ENCODE measurements at places on chromosomes 3 and 15.

- DNase-seq, result no peak
Observed at GRCh38 chr3:25747033-25747432, 36.2 kb downstream of the NGLY1 start.

- no peak for DNase-seq
Observed at GRCh38 chr3:12603969-12604368, 47.1 kb downstream of the MKRN2 start.

DNA sequence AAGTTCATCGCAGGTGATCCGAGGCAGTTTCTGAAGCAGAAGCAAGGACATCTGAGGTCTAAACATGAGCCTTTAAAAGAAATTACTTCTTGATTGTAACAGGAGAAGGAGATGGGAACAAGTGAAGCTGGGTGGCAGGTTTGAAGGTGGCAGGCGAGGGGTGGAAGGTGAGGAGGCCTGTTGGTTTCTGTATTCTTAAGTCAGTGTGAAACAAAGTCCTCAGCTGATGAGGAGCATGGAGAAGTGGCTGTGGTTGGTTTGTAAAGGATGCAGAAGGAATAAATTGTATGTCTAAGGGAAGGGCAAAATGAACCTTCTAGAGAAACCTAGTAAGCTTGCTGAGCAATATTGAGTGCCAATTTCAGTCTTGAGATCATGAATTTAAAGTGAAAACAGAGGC, 298.8 kb downstream of the CHST2 start:
- no peak for DNase-seq

DNA sequence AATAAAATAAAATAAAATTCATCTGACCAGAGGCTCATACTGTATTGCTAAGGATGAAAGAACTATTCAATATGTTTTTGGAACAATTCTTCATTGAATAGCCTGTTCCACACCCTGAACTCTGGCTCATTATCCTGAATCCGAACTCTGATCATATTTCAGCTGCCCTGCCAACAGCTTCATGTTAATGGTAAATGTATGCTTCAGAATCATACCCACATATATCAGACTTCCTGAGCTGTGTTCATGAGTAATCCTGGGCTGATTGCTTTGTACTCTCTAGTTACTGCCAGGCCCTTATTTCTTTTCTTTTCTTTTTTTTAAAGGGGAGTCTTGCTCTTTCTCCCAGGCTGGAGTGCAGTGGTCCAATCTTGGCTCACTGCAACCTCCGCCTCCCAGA, 11.8 kb downstream of the INO80 start:
- DNase-seq, result no peak

- DNase-seq, result no peak
Observed at GRCh38 chr3:142259359-142259758, 34.0 kb upstream of the GK5 start.

DNA sequence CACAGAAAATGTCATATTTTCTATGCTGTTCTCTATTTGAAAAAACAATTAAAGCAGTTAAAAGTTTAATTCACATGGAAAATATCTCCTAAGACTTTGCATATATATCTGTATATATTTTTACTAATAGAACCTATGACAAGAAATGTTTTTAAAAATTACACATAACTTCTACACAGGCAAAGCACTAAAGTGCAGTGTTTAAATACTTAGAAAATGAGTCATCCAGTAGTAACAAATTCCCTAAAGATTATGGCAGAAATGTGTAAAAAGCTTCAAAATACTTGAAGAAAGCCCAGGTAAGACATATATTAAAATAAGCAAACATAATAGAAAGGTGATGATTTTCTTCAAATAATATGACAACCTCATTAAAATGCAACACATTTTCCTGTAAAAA, 236.6 kb downstream of the TBC1D5 start:
- DNase-seq, result no peak

DNA sequence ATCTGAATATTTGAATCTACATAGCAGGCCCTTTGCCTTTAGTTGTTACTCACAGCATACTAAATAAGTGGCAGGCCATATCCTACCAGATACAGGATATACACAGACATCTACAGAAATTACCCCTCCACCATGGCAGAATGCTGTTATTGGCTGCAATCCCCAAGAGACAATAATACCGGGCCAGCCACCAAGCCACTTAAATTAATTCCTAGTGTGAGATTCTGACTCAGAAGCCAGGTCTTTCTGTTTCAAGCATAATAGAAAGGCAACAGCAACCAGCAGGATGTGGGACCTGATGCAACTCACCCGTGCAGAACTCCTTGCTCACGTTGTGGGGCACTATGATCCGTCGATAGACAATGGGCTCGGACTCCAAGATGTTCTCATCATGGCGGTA, 39.8 kb downstream of the CLK3 start:
- no peak for DNase-seq

Data from left renal cortex interstitium (tissue), 4 donors.